ENCODE measurements at places on chromosomes 5 and 9.

DNA sequence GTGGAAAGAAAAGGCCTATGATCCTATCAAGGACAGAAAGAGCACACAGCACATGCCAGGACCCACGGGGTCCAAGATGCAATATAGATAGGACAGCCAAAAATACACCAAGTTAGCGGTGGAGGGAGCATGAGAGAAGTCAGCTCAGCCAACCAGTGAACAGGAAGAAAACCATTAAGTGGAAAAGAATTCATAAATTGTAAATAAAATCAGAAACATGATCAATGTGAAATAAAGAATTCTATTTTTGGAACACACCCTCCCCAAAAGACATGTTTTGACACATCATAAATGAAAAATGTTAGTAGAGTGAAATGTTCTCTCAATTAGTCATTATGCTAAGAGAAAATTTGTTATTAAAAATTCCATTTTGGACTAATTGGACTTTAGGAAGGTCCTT is 35.6 kb downstream of the ATPSCKMT start:
- no peak for DNase-seq

DNA sequence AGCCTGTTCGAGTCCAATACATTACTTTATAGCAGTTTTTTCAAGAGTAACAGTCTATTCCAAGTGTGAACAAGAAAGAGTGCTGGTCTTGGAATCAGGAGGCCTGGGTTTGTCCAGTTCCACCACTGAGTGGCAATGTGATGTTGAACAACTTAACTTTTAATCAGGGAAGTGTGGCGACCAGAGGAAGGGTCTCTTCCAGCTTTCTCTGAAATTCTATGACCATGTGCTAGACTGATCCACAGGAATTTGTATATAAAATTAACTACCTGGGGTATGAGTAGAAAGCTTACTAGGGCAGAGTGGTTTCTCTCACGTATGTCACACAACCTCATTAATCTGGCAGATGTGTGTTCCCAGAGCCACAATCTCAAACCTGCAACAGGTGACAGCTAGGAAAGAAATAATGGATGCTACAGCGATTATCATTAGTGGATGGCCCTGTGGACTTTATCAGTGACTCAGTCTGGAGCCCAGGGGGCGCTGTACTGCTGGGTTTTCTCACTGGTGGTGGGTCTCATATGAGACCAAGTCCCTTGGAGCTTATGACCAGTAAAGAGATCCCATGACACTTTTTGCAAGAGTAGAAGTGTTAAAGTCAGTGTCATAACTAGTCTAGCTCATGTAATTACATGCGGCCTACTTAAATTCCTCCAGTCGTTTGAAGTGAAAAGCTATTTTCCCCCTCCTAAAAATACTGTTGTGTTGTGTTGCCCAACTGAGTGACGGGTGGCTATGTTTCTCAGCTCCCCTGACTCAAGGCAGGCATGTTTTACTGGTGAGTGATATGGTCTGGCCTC is 116.5 kb downstream of the GDNF start:
- no peak for DNase-seq

- DNase-seq, result peak; percentile 38
Observed at GRCh38 chr9:89519366-89519805, 21.5 kb upstream of the SEMA4D start.

GRCh38 chr5:10577371-10578292 is 13.8 kb downstream of the ANKRD33B start:
- DNase-seq, result no peak

GRCh38 chr9:114235033-114235661 is 79.8 kb downstream of the COL27A1 start:
- no peak for DNase-seq

DNA sequence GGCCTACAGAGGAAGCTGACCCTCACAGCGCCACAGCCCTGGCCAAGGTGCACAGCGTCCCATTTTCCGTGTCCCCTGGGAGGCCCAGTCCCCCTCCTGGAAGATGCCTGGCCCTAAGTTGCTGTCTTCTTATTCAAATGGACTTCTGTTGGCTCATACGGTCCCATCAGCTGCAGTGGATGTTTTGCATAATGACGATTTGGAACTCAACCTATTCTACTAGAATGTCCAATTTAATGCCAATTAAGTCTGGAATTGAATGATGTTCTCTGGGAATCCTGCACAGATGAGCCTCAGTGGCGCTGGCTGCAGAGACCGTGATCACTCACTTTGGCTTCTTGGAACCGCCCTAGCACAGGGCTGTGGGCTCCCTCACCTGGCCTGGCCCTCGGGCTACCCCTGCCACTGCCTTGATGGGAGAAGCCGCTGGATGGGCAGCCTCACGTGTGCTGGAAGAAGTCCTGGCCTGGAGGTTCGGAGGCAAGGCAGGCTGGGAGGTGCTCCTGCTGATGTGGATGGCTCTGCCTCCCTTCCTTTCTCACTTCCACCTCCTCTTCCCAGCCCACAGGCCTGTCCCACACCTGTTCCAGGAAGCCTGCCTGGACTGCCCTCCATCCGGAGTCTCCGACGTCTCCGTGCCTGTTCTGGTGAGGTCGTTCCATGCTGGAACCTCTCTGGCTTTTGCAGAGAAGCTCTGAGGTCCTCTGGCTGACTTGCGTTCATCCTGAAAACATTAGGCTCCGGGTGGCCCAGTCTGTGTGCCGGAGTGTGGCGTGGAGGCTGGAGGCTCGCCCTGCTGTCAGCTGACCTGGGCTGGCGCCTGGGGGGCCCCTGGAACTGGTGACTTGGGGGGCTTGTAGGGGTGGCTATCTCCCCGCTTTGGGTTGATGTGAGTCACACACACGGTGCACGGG is 147.1 kb downstream of the RXRA start:
- DNase-seq, result no peak

DNA sequence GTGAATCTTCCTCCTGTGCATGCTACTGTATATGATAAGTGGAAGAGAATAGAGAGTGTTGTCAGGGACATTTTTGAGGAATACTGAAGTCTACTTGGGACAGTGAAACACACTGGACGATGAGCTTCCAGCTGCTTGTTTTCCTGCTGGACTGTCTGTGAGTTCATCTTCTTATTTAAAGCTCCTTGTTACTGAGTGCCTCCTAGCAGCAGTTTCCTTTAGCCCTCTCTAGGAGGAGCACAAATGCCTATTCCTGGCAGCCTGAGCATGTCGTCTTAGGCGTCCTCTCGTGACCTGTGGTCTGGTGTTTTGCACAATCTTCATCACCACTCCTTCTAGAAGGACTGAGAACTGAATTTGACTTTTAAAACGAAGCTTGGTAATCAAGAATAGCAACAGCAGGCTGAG is 43.8 kb downstream of the ANKRD33B start:
- DNase-seq, result no peak

- no peak for DNase-seq
Observed at GRCh38 chr5:141343953-141344463, 379 bp downstream of the PCDHGA3 start.

GRCh38 chr9:93830012-93830596 is 125.1 kb downstream of the BARX1 start:
- DNase-seq, result no peak

- DNase-seq, result peak; percentile 90
Observed at GRCh38 chr5:68343421-68343826, 127.9 kb downstream of the PIK3R1 start.

- no peak for DNase-seq
Observed at GRCh38 chr9:95876595-95876994, 1.1 kb downstream of the ERCC6L2 start.

DNA sequence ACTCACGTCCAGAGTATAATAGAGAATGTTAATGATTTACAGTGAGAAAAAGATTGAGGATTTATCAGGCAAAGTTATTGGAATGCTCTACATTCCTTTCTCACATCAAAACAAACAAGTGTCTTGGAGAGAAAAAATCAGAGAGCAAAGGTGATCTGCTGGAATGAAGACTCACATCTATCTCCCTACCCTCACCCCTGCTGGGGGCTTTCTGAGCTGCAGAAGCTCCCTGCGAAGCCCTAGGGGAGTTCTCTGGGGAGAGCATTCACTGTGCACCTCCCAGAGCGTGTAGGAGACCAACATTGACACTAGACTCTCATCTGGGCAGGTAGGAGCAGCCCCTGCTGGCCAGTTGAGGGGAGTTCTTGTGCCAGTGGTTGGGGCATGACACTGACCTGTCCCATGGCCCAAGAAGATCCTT is 76.6 kb upstream of the ADAMTS16 start:
- no peak for DNase-seq

DNA sequence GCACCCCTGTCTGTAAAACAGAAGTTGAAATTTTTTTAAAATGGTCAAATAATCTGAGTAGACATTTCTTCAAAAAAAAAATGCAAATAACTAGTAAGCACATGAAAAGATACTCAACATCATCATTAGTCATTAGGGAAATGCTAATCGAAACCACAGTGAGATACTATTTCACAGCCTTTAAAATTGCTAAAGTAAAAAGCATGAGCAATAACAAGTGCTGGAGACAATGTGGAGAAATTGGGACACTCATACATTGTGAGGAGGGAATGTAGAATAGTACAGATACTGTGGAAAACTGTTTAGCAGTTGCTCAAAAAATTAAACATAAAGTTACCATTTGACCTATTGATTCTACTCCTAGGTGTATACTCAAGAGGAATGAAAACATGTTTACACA is 58.4 kb upstream of the RUSC2 start:
- no peak for DNase-seq

- DNase-seq, result no peak
Observed at GRCh38 chr5:6185574-6185973, 192.8 kb downstream of the MED10 start.

GRCh38 chr9:87255431-87256155 is 242.1 kb upstream of the DAPK1 start:
- DNase-seq, result no peak

GRCh38 chr5:161549106-161549505 is 2.6 kb upstream of the GABRB2 start:
- peak; percentile 17 for DNase-seq

- DNase-seq, result no peak
Observed at GRCh38 chr5:85590764-85591163, 1027.0 kb upstream of the COX7C start.

DNA sequence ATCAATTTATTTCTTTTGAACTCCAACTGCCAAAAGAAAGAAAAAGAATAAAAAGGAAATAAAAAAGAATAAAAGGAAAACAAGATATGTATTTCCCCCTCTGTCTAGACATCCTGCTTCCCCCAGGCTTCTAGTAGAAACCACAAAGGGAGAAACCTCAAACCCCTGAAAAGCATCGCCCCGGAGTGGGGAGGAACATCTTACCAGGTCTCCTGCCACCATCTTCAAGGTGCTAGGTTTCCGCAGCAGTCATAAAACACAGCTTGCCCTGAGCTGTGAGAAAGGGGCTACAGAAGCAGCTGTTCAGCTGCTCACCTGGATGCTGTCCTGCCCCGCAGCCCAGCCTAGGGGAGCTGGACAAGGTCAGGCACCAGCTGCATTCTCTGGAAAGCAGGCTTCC is 487.7 kb downstream of the GADD45G start:
- no peak for DNase-seq

DNA sequence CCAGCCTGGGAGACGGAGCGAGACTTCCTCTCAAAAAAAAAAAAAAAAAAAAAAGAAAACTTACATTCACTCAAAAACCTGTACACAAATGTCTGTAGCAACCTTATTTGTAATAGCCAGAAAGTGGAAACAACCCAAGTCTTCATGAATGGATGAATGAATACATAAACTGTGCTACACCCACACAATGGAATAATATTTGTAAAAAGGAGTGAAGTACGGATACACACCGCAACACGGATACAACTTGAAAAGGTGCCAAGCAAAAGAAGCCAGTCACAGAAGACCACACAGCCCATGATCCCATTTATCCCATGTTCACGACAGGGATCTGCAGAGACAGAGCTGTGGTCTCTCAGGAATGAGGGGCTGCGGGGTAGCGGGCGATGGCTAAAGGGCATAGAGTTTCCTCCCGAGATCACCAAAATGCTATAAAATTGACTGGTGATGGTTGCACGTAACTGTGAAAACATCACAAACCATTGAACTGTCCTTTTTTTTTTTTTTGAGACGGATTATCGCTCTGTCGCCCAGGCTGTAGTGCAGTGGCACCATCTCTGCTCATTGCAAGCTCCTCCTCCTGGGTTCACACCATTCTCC is 76.2 kb upstream of the COL5A1 start:
- no peak for DNase-seq

GRCh38 chr9:78857373-78858225 is 560.7 kb downstream of the PSAT1 start:
- no peak for DNase-seq

DNA sequence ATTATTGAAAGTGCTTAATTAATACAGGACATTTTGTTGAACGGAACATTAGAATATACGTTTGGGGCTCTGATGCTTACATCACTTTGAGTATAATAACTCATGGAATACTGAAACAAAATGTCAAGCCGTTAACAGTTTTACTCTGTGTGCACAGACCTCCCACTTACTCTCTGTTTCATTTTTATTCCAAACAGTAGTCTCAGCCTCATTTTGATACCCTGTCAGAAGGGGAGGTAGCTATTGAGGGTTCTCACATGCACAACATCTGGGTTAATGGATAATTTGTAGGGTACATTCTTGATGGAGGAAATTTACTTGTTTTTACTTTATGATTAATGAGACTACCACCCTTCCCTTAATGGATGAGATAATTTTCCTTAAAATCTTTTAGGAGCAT is 59.0 kb downstream of the SCAMP1 start:
- no peak for DNase-seq

DNA sequence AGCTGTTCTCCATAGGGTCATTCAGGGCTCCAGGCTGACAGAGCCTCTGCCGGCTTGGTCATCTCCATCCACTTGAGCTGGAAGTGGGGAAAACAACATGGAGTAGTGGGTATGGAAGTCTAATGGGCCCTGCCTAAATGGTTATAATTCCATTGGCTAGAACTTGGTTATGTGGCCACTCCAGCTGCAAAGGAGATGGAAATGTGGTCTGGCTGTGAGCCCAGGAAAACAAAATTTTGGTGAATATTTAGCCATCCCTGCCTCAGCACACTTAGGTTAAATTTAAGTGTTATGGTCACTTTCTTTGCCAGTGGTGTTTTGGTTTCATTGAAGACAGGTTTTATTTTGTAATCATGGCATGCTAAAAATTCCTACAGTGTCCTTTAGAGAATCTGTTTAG is 112.3 kb downstream of the SMARCA2 start:
- no peak for DNase-seq

DNA sequence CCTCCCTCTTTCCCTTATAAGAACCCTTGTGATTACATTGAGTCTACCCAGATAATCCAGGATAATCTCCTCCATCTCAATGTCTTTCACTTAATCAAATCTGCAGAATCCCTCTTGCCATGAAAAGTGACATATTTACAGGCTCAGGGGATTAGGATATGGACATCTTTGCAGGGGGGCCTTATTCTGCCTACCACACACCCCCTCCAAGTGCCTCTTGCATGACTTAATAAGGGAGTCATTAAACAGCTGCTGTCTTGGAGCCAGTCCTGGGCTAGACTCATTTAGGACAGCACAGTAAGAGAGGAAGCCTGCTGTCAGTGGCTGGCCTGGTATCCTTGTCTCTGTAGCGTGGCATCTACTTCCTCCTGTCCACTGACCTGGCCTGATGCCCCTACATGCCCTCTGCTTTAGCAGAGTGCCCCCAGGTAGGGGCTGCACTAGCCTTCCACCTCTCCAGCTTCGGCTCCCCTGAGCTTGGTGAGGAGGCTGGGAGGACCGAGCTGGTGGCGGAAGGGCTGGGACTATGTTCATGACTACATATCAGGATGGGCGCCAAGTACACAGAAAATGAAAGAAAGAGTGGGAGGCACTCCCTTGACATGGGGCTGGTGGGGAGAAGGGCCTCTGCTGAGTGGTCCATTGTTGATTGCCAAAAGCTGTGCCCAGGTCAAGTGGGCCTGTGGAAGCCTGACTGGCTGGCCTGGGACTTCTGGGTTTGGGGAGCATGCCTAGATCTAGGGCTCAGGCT is 17.2 kb downstream of the ENHO start:
- no peak for DNase-seq

GRCh38 chr5:133297293-133297692 is 245.5 kb downstream of the HSPA4 start:
- DNase-seq, result no peak

- DNase-seq, result no peak
Observed at GRCh38 chr9:75996726-75997125, 106.3 kb downstream of the PCSK5 start.
